Iris pigment epithelial cell (primary cell): ENCODE measurements at places on chromosomes 16 and 17.

DNA sequence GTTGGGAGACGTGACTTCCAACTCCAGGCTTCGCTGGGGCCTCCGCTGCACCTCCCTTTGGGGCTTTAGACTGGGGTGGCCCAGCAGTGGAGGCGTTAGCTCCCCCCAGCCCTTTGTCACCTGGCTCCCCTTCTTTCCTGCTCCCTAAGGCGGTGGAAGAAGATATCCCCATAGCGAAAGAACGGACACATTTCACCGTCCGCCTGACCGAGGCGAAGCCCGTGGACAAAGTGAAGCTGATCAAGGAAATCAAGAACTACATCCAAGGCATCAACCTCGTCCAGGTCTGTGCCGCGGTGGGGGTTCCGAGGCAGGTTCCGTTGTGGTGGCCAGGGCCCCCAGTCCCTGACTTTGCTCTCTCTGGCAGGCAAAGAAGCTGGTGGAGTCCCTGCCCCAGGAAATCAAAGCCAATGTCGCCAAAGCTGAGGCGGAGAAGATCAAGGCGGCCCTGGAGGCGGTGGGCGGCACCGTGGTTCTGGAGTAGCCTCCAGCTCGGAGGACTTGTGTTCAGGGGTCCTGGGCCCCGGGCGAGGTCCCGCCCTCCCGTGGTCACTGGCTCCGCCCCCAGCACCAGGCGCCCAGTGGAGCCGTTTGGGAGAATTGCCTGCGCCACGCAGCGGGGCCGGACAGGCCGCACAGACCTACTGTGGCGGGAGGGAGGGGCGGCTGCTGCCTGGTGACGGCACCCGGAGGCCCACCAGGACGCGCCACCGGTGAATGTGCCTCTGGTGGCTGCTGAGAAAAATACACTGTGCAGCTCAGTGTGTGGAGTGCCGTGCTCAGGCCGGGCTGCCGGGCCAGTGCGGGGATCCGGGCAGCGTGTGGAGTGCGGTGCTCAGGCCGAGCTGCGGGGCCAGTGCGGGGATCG lies 3.8 kb downstream of the MRPL12 start:
- no peak for DNase-seq

DNA sequence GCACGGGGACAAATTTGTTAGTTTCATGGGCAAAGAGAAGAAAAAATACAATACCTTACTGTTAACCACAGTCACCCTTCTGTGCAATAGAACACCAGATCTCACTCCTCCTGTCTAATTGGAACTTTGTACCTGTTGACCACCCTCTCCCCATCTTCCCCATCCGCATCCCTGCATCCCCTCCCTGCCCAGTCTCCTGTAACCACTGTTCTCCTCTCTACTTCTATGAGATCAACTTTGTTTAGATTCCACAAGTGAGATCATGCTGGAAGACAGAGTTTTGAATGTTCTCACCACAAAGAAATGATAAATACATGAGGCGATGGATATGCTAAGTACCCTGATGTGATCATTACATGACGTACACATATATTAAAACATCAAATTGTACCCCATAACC lies 47.7 kb downstream of the CLEC16A start:
- peak; percentile 95 for DNase-seq

- no peak for DNase-seq
Observed at GRCh38 chr17:57355090-57355859, 99.0 kb downstream of the MSI2 start.

DNA sequence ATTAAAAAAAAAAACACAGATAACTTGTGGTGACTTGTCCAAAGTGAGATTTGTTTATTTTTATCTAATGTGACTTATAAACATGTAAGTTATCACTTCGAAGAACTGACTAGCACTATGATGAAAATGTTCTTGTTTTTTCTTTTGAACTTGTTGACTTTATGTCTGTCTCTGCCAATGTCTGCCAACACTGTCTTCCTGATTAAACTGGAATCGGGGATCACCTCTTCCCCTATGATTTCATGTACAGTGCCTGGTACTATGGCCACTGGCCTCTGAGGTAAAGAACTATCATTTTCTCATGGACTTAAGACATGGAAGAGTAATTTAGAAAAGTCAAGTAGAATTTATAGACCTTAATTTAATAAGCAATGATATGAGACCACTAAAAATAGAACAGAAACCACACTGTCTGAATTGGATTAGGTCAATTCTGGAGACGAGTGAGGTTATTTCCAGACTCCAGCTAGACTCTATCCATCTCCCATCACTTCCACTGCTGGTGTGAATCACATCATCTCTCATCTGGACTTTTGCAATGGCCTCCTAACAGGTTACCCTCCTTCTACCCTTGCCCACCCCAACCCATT lies 8.9 kb downstream of the C17orf78 start:
- DNase-seq: peak; percentile 39

- DNase-seq: no peak
Observed at GRCh38 chr16:55039931-55040330, 109.3 kb downstream of the IRX5 start.

DNA sequence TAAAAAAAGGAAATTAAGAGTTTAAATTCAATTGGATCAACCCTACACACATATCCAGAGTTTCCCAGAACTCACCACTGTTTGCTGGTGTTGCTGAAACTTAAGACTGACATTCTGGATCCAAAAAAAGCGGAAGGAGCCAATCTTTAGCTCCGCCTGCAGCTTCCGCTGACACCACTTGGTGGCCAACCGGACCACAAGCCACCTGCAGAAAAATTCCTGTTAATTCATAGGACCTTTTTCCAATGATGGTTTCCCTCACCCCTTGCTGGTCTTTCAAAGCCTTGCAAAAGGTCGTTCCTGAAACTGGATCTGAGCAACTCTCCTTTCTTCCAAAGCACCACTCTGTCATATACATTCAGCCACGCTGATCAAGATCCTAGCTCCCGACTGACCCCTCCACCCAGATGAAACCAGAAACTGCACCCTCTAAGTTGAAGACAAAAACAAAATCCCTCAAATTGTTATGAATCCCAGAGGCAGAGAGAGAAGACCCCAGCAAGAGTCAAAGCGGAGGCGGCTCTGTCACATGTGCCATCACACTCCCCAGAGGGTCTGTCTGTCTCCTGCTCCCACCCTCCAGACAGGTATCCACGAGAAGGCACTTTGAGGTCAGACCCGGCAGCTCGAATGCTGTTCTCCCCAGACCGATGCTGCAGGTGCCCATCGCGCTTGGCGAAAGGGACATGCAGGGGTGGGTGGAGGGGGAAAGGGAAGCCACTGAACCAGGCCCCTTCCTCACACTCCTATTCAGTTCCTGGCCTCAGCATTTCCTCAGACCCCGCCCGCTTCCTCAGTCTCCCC lies 773 bp downstream of the BLTP2 start:
- DNase-seq: peak; percentile 62

DNA sequence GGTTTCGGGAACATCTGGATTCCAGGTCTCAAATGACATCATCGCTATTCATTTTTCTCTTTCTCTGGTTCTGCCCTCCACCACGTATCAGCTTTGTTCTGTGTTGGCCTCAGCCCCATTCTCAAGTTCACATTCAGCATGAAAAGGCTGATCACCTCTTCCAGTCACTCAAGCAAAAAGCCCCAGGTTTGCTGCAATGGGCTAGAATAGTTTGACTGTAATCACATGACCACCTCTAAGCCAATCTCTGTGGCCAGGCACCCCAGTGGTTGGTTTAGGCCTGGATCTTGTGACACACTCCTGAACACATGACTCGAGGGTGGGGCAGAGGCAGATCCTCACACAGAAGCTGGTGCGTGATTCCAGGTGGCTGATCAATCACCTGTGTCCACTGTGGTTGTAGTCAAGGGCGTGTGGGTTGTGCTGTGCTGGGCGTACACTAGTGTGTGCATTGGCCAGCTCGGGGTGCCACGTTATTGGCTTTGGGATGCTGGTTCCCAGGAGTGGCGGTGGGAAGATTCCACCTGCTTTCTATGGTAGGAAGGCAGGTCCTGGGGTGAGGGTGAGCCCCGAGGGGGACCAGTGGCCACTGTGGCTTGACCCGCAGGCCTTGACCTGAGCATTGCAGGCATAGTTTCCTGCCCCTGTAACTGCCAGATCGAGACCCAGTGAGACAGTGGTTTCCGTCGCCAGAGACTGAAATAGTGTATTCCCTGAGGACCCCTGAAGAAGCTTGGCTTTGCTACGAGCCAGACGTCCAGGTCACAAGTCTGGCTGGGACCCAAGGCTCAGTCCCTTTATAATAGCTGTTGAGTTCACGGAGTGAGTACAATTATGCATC lies 12.0 kb downstream of the EEF2K start:
- DNase-seq: no peak

GRCh38 chr17:42548070-42548837 lies 4.5 kb upstream of the HSD17B1 start:
- peak; percentile 56 for DNase-seq
